ENCODE measurements at places on chromosomes 5 and 9. TPM values are rescaled to one million over a fixed set of nuclear protein-coding genes. Genes with fewer than 3 reads are reported as not detected.
A peak's percentile ranks its signal among the peaks of the same experiment; 100 is the strongest.

TBC1D9B gene
- total RNA-seq: 53.5 TPM

DNA sequence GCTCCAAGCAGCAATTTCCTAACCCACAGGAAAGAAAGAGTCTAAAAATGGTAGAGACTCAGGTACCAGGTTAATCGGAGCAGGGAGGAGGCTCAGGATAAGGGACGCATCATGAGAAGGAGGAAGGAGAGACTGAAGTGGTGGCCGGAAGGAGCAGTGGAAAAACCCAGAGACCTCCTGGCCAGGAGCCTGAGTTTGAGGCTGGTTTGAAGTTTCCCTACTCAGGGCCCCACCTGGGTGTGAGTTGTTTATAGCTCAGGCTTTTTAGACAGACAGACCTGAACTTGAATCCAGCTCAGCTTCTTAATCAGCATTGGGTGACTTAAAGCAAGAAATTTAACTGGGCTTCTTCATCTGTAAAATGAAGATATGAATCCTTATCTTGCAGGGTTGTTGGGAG, 11.9 kb upstream of the AQP7 start:
- no peak for DNase-seq

GRCh38 chr5:156640691-156641241, 209.3 kb upstream of the PPP1R2B start:
- no peak for DNase-seq

DNA sequence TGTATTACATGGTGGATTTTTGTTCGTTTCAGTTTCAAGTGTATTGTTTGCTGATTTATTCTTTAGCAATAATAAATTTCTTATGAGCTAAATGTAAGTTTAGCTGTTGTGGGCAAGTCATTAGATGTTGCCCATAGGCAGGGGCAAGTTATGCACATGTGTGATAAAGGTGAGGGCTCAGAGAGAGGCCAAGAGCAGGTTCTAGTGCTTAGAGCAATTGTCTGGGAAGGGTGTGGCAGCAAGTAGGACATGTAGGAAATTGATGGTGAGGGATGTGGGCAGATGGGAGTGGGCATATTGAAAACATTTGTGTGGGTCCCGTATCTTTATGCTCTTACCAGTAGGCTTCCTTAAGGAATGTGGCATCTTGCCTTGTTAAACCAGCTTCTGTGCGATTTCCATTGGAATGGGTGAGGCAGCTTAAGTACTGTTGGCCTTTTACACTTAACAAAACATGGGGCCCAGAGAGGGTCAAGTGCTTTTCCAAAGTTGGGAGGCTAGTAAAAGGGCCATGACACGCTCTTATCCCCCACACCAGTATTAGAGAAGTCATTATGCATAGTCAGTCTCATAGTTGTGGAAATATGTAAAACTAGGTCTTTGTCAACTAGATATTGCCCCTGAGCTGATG, 60.6 kb downstream of the KDM4C start:
- DNase-seq: no peak

SETX gene
- 32.8 TPM for total RNA-seq

RALGDS gene
- 29.3 TPM for total RNA-seq

GRCh38 chr5:173020643-173021042, 35.5 kb upstream of the CREBRF start:
- DNase-seq: peak; percentile 31

- no peak for DNase-seq
Measured at GRCh38 chr5:148708854-148709253, 54.5 kb upstream of the HTR4 start.

DNA sequence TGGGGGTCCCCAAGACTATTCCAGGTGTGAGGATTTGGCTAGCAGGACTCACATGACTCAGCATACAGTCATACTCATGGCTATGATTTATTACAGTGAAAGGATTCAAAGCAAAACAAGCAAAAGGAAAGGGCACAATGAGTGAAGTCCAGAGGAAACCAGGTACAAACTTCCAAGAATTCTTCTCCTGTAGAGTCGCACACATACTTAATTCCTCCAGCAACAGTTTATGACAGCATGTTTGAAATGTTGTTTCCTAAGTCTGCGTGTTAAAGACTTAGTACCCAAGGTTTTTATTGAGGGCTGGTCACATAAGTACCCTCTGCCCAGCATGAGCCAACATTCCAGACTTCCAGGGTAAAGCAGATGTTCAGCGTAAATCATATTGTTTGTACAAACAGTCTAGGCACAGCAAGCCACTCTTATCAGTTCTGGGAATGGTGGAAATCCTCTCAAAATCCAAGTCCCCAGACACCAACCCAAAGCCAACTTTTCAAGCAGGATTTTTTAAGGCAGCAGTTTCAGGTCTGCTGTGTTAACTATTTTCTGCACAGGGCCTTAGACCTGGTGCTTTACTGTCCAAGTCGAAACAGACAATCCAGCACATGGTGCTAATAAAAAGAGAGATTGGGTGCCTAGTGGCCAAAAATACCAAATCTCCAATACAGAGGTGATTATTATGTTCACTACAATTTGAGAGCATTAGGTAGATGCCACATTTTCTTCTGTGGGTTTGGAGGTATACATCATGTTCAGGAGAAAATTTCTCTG, 18.6 kb upstream of the RICTOR start:
- DNase-seq: no peak

GCNT4 gene
- 0.55 TPM for total RNA-seq

DNA sequence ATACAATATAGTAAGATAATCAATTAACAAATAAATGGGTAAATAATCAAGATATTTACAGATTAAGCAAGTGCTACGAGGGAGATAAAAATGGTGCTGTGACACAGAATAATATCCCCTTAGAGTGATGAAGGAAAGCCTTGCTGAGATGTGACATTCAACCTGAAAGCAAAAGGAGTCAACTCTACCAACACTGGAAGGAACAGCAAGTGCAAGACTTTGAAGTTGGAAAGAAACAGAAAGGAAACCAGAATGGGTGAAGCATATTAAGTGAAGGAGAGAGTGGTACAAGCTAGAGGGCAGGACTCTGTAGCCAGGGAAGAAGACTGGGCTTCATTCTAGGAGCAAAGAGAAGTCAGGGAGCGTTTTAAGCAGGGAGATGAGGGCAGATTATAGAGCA, 12.2 kb upstream of the MEGF9 start:
- DNase-seq: no peak

POU4F3 gene
- 0.16 TPM for total RNA-seq

Data from left cardiac atrium (tissue), 4 donors.